Stimulated activated naive CD4-positive, alpha-beta T cell treated with Interleukin-2 at 50 U/mL for 16 hours (primary cell): ENCODE measurements at places on chromosomes 16 and 17.

DNA sequence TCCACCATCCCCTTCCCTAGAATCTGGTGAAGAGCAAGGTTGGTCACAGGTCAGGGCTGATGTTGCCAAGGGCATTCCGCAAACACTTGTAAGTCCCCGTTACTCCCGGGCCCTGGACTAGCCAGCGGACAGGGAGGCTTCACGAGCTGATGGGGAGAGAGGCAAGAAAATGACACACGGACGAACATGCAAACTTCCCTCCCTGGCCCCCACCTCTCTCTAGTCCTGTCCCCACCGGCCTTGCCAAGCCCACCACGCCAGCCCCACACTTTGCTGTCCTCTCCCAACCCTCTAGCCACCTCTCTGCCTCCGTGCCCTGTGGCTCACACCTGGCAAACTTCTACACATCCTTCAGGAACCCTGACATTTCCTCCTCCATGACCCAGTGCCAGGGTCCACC, 54.8 kb downstream of the RPH3AL start:
- no peak for DNase-seq

- no peak for DNase-seq
Measured at GRCh38 chr16:65622151-65622550, 500.3 kb upstream of the CDH11 start.

DNA sequence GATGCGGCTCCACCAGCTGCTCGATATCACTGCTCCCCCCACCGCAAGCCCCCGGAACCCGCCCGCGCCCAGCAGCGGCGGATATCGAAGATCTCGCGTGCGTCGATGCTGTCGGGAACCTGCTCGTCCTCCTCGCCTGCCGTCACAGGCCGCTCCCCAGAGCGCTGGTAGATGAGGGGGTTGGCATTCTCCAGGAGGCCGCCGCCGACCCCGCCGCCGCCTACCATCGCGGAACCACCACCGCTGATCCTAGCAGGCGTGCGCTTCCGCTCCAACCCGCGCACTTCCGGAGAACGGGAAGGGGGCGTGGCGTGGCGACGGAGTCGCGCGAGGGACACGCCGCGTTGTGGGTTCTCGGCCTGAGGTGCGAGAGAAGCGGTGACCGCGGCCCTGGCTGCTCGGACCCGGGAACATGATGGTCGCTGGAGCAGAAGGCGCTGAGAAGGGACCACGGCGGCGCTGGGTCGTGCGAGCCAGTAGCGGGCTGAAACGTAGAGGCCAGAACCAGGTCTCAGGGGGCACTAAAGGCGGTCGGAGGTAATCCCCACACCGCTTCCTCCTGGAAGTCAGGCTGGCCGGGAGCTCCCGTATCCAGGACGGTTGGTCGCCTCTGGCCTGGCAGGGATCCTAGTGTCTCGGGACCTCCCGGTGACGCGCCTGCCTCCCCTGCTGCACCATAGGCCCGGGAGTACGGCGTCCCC, at the start of gene CIAO2B:
TSS of gene CIAO2B (minus strand) at position 265 of the 701 bp plus-strand sequence. CDS start at position 227, 38 bp downstream.
- DNase-seq = peak; percentile 85

GRCh38 chr16:47426806-47427205, 34.1 kb downstream of the ITFG1 start:
- DNase-seq = no peak

GRCh38 chr17:48571826-48572417, 6.2 kb downstream of the HOXB4 start:
- no peak for DNase-seq

- no peak for DNase-seq
Measured at GRCh38 chr17:31131299-31131698, 36.5 kb downstream of the NF1 start.

DNA sequence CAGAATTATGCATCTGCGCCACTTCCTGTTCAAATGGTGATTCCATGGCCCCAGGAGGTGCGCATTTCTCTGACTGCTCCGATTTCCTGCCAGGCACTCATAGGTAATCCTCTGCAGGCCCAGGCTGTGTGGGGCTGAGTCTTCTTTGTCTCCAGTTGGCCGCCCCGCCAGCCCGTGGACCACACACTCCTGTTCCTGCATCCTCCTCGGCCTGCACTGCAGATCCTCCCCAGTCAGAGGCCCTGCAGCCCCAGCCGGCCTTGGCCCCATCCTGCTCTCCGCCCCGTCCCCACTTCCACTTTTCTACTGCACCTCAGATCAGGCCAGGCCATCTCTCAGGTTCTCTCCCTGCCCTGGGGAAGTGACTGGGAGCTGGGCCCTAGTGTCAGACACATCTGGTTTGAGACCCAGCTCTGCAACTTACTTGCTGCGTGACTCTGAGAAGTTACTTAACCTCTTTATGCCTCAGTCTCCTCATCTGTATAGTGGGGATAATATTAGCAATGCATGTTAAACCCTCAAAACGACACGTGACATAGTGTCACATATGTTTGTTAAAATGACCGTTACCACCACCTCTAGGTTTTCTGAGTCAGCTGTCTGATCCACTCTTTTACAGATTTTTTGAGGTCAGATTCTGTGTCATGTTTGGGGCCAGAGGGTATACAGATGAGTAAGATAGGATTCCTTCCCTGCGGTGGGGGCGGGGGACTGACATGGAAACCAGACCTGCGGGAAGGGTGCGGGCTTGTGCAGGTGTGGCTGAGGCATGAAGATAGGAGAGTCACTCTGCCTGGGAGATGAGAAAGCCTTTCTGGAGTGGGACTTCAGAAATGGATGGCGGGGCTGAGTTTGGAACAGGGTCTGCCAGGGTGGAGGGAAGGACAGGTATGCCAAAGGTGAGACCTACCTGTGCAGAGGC, 12.8 kb downstream of the RAB11FIP4 start:
- no peak for DNase-seq

GRCh38 chr17:48460052-48460451, 30.0 kb upstream of the SKAP1 start:
- DNase-seq = no peak

GRCh38 chr17:22454070-22454999, 762.0 kb downstream of the KCNJ18 start:
- no peak for DNase-seq

- DNase-seq = no peak
Measured at GRCh38 chr16:53090591-53091411, 36.0 kb downstream of the CHD9 start.

DNA sequence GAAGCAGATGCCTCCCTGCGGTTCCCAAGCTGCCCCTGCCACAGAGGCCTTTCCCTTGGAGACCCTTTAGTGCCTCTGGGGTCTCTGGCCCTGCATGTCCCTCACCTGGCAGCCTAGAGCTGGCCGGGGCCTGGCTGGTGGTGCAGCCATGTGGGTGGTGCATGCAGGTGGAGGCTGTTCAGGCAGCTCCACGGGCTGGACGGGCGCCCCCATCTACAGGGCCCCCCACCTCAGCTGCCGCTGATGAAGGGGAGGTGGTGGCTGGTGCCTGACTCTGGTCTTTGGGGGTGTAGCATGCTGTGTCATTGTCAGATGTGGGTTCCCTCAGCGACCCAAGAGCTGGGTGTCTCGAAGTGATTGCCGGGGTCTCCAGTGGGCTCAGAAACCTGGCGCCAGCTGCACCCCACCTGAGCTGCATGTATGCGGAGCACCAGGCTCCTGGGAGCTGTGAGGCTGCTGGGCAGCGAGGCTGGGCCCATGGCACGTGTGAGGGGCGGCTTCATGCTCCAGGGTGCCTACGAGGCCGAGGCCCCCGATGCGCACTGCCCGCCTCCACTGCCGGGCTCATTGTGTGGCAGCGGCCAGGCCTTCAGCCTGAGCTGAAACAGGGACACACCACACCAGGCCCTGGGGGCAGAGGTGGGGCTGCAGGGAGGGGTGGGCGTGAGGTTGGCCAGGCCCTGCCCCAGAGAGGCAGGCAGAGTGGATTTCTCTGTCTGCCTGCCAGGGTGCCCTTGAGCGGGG, 57.0 kb downstream of the BAIAP2 start:
- DNase-seq = no peak

DNA sequence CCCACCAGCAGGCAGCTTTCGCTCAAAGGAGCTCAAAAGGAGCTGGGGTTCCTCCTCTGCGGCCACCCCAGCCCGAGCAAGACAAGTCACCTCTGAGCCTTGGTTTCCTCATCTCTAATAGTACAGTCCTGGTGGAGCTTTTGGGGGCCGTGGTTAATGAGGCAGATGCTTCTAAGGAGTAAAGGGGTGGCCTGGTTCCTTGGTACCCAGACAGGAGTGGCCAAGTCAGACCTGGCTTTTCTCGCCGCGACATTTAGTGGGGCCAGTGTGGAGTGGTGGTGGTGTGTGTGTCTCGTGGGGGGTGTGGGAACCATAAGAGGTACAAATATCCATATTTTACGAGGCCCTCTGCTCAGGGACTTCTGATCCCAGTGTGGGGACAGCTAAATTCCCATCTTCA, 6.7 kb downstream of the FOXF1 start:
- DNase-seq = no peak

GRCh38 chr17:65629234-65629690, 67.8 kb upstream of the AXIN2 start:
- DNase-seq = no peak
